NCI-H226 (cell line): ENCODE measurements at places on chromosomes 7 and 10.

GRCh38 chr10:85280014-85280413 lies 951.6 kb downstream of the CCSER2 start:
- no peak for DNase-seq

- DNase-seq = no peak
Observed at GRCh38 chr10:18501629-18502028, 149.8 kb downstream of the NSUN6 start.

GRCh38 chr10:105280895-105281294 lies 639.8 kb downstream of the SORCS3 start:
- DNase-seq = no peak

- no peak for DNase-seq
Observed at GRCh38 chr7:150754951-150755350, 17.7 kb downstream of the GIMAP5 start.

DNA sequence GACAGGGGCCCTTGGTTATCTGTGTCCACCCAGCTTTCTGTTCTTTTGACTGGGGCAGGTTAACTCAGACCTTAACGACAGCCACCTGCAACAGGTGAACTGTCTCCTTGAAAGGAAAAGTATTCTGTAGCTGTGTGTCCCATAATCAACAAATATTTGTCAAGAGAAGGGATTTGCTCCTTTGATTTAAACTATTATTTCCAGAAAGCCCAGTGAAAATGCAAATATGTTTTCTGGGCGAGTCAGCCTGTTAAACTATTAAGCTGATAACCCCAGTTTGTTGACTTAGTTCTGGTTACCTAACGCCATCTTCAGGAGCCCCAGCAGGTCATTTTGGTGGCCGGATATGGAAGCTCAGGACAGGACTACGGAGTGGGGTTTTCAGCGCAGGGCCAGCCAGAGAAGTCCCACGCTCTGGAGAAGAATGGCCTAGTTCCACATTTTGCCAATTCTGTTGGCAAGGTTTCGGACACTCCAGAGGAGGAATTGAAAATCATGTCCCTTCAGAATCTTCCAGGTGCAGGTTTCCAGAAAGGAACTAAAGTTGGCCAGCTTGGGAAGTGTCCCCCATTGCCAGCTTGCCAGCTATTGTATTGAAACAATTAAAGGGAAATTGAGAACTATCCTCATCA lies 54.5 kb downstream of the ADRA2A start:
- no peak for DNase-seq

- DNase-seq = no peak
Observed at GRCh38 chr7:27619492-27619891, 43.2 kb downstream of the HIBADH start.

DNA sequence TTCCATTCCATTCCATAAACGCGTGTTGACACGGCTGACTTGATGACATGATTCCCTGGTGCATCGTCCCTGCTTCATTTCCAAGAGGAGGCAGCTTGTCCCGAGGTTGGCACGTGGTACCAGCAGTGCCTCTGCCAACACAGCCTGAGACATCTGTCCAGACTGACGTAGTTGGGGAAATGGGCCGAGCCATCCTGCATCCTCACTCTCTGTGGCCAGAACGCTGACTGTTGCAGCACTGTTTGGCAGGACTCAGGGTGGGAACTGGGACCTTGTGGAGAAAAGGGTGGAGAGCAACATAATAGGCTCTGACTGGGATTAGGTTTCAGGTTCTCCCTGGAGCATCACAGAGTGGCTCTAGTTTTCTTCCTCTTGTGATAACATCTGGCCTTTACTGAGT lies 118.6 kb upstream of the BTBD16 start:
- DNase-seq = no peak

GRCh38 chr10:104509981-104510380 lies 131.1 kb upstream of the SORCS3 start:
- no peak for DNase-seq

DNA sequence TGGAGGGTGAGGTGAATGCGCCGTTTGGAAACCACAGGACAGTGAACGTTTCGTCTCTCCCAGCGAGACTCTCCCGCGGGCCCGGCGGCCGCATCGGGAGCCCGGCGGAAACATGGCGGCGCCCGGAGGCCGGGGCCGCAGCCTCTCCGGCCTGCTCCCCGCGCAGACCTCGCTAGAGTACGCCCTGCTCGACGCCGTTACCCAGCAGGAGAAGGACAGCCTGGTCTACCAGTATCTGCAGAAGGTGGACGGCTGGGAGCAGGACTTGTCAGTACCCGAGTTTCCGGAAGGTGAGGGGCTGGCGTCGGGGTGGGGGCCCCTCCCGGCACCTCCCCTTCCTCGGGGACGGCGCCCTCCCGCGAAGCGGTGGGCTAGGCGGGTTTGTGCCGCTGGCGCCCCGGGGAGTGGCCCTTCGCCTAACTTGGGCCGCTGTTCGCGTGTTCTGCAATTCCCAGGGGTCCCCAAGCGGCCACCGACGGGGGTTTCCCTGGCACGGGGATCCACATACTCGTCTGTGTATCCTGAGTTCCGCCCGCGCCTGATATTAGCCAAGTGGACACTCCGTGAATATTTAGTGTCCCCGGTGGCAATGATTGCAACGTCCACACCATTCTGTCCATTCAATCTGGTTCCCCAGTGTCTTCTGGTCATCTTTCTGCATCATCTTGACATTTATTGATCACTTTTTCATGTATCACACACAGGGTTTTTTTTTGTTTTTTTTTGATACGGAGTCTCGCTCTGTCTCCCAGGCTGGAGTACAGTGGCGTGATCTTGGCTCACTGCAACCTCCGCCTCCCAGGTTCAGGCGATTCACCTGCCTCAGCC lies 514 bp downstream of the NHLRC2 start:
- DNase-seq = peak; percentile 3

- DNase-seq = no peak
Observed at GRCh38 chr10:43794181-43794815, 145.6 kb upstream of the ZNF32 start.

- DNase-seq = no peak
Observed at GRCh38 chr10:50234486-50234885, 16.8 kb downstream of the ASAH2 start.

DNA sequence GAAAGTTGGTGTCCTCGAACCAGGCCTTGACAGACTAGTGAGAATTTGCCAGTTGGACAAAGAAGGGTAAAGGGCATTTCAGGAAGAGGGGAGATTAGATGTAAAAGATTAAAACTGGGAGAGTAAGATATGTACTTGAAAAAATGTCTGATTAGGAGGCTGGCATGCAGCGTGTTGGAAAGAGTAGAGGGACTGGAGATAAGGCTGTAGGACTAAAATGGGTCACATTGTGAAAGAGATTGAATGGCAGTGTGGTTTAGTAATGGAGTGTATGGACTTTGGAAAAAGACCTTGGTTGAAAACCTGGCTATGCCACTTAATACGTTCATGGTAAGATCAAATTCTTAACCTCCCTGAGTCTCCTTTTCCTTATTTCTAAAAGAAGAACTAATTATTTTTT lies 14.1 kb downstream of the CREM start:
- DNase-seq = no peak

DNA sequence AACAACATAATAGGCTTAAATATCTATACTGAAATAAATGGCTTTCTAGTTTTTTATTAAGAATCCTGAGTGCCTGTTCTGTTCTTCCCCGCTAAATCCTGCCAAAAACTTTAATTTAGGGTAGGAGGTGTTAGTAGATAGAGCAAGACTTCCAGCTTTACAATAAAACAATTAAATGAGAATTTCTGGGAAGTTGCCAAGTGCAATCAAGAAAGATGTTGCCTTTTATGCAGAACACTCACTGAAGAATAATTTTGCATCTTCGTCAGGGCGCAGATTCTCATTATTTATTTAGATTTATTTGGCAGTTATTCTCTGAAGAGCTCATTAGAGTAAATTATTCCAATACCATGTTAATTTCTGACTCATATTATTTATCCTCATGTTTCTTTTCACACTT lies 103.2 kb upstream of the GPR141 start:
- no peak for DNase-seq

- DNase-seq = no peak
Observed at GRCh38 chr10:104517946-104518345, 123.1 kb upstream of the SORCS3 start.

- DNase-seq = no peak
Observed at GRCh38 chr10:33046792-33047191, 88.8 kb upstream of the ITGB1 start.

GRCh38 chr10:111078505-111079185 lies 1.8 kb downstream of the ADRA2A start:
- no peak for DNase-seq

DNA sequence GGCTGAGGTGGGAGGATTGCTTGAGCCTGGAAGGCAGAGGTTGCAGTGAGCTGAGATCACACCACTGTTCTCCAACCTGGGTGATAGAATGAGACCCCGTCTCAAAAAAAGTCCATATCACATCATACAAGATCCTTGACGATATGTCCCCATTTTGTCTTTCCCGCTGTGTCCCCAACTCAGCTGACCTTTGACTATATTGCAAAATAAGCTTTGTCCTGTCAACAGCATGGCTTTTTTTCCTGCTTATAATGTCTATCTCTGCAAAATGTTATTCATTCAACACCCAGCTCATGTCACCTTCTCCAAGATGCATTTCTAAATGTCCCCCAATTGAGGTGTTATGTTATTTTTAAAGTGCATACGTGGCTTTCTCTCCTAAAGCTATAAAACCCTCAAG lies 136.0 kb upstream of the KAT6B start:
- no peak for DNase-seq

GRCh38 chr10:71860243-71861029 lies 9.4 kb upstream of the PSAP start:
- peak; percentile 99 for DNase-seq

GRCh38 chr10:73209705-73210104 lies 37.4 kb downstream of the DNAJC9 start:
- DNase-seq = peak; percentile 24

DNA sequence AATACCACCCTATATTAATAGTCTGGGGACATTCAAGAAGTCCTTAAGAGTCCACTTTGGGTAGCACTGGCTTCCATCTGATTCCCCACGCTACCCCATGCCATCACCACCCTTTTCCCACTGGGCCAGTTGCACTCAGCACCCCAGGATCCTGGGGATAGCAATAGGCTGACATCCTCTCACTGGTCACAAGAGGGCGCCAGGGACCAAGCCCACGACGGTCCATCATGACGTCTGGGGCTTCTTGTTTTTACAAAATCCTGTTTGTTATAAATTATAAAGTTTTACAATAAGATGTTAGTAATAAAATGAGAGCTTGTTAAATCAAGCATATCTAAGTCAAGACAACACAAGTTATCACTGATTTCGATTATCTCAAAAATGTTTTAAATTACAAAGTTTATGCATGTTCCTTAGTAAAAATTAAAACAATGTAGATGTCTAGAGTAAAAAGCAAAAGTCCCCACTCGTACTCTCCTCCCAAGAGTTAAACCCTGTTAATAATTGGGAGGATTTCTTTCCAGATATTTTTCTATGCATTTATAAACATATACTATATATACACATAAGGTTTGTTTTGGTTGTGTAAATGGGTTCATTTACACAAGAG lies 15.4 kb downstream of the GPNMB start:
- peak; percentile 51 for DNase-seq

- DNase-seq = peak; percentile 73
Observed at GRCh38 chr10:126080879-126081411, 184.6 kb downstream of the FANK1 start.

- no peak for DNase-seq
Observed at GRCh38 chr7:44564606-44565005, 9.1 kb downstream of the DDX56 start.

DNA sequence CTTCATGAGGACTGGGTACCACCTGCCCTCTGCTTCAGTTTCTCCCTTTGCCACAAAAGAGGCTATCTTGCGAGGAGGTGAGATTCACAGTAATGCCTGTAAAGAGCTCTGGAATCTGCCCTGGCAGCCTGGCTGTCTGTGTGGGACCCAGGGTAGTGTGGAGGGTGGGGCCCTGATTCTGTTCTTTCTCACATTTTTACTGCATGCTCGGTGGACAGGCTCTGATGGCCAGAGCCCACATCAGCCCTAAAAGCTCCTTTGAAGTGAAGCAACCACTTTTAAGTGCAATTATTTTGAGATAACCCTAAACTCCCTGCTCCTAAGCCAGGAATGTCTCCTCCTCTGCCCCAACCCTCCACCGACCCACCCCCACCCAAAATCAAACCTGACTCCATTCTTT lies 92.1 kb upstream of the PODXL start:
- no peak for DNase-seq

- no peak for DNase-seq
Observed at GRCh38 chr7:125857606-125858005, 928.0 kb upstream of the POT1 start.

GRCh38 chr10:28181478-28182096 lies 121.3 kb downstream of the MPP7 start:
- DNase-seq = no peak

GRCh38 chr10:60573336-60573735 lies 183.7 kb upstream of the ANK3 start:
- DNase-seq = no peak

DNA sequence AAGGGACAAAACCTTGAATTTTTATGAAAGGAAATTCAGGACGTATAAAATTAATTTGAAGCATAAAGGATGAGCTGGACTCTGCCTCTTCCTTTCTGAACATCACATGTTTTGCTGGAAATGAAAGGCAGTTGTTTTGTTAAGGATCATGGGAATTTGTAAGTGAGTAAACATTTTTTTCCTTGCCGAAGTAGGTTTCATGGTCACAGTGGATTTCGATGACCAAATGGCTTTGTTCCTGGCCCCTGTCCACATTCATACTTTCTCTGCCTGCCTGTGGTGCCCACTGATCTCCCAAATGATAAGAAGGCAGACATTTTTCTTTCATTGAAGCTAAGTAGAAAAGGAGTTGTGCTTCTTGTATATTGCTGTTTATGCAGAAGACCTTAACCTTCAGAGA lies 104.2 kb downstream of the ARID5B start:
- no peak for DNase-seq

DNA sequence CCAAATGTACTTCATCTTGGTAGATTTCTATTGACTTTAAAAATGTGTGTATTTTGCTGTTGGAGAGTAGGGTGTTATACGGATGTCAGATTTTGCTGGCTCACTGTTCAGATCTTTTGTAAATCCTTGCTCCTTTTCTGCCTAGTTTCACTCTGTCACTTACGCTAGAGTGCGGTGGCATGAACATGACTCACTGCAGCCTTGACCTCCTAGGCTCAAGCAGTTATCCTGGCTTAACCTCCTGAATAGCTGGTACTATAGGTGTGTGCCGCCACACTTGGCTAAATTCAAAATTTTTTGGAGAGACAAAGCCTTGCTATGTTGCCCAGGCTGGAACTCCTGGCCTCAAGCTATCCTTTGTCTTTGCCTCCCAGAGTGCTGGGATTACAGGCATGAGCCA lies 29.4 kb downstream of the BMS1 start:
- no peak for DNase-seq

DNA sequence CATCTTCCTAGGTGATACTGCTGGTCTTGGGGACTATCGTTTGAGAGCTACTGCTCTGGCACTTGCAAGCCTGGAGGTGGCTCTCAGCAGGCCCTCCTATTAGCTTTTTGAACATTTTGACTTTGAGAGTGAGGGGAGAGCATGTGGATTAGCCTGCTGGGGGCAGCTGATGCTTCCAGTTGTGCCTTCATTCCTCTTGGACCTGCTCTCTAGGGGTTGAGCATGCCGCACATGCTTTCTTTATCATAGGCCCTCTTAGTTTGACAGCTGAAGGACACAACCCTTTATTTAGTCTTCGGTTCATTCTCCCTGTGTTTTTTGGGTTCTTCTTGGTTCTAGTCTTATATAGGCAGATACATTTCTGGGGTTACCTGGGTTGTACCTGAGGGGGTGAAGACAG lies 132.1 kb downstream of the GALNT17 start:
- DNase-seq = no peak
